Liver (tissue), 10 donors: ENCODE measurements at places on chromosomes 5 and 9.

DNA sequence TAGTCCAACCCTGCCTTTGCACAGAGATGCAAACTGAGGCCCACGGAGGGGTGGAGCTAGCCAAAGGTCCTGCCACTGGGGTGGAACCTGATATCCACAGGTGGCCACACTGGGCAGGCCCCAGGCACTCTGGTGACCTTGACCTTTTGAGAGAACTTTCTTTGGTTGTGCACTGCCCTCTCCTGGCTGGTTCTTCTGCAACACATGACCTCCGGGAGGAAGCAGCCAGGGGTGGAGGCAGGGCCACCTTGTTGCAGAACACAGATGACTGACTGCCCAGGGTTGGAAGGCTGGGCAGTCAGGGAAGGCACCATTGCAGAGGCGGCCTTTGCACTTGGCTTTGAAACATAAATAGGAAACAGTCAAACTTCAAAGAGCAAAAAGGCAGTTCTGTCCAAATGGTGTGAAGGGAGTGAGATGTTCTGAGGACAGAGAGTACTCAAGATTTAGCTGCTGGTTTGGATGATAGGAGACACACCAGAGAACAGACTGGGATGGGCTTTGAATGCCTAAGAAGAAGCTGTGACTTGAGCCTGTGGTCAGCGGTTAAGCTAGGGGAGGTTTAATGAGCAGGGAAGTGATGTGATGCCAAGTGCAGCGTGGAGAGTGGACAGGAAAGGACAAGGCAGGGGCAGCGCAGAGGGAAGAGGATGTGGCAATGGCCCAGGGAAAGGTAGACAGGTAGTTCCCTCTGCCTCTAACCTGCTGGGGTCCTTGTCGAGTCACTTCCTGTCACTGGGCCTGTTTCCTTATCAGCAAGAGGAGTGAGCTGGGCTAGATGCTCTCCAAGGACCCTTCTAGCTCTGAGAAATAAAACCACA is 6.8 kb upstream of the TCOF1 start:
- peak; percentile 63 for DNase-seq

GRCh38 chr5:84816746-84817547 is 432.3 kb upstream of the EDIL3 start:
- no peak for DNase-seq

DNA sequence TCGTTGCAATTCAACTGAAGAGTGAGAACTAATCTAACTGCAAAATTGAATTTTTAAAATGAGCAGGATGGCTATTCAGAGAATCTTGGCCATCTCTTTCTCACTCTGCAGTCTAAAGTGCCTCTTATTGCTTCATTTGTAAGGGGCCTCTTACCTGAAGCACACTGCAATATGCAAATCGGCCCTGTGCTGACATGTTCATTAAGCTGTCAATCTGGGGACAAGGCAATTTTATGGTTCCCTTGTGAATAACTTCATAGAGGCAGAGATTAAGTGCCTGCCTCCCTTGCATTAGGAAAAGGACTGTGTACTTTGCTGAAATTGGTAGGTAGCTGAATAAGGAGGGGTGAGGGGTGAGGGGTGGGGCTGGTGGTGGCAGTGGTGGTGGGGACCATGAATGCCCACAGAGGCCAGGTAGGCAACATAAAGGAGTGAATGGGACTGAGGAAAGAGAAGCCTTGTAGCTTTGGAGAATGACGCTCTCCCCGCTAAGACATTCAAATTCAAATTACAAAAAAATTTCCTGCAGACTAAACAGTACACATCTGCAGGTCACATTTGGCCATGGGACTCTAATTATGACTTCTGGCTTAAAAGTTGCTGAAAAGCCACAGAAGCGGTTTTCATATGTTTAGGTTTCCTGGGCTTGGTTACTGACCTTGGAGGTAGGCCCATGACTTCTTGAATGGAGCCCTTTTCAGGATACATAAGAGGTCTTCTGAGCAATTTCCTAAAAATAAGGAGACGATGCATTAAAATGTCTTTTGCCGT is 25.0 kb downstream of the TNFSF8 start:
- DNase-seq, result no peak

DNA sequence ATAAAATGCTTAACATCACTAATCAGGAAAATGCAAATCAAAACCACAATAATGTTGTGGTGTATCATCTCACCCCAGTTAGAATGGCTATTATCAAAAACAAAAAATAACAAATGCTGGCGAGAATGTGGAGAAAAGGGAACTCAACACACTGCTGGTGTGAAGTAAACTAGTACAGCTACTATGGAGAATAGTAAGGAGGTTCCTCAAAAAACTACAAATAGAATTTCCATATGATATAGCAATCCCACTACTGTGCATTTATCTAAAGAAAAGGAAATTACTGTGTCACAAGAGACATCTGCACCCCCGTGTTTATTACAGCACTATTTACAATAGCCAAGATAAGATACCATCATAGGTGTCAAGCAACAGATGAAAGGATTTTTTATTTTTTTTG is 214.5 kb upstream of the RASA1 start:
- DNase-seq, result no peak

- DNase-seq, result peak; percentile 61
Observed at GRCh38 chr5:177426566-177427210, at the start of gene GRK6. GRK6 (plus strand) TSS chr5:177426676; CDS start chr5:177426846, 170 bp downstream.

DNA sequence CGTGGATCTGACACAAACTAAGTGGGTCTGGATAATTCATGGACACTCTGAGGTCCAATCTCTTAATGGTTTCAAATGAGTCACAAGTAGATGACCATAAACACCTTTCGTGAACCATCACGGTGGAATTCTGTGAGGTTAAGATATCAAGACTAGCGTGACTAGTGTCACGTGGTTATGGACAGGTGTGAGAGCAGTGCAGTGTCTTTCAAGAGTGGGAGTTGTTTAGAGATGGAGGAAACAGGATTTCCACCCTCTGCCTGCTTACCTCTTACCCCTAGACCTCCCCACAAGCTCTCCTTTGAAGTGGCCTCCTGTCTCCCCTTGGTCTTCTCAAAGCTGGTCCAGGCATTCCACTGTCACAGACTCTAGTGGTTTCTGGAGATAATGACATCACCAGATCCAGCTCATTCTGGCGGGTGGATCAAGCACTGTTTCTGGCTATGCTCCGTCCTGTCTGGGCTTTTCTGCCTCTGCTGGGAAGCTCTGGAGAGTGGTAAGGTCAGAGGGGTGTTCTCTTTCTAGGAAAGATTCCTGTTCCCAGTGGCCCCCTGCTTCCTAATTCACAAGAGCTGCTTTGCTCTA is 20.0 kb upstream of the ZNF782 start:
- DNase-seq, result no peak
